ENCODE measurements at places on chromosomes 6 and 20.
A peak's percentile ranks its signal among the peaks of the same experiment; 100 is the strongest.

GRCh38 chr6:156160007-156160794, 617.0 kb upstream of the ARID1B start:
- no peak for DNase-seq

- no peak for DNase-seq
Observed at GRCh38 chr20:23332467-23332866, 18.1 kb upstream of the NXT1 start.

DNA sequence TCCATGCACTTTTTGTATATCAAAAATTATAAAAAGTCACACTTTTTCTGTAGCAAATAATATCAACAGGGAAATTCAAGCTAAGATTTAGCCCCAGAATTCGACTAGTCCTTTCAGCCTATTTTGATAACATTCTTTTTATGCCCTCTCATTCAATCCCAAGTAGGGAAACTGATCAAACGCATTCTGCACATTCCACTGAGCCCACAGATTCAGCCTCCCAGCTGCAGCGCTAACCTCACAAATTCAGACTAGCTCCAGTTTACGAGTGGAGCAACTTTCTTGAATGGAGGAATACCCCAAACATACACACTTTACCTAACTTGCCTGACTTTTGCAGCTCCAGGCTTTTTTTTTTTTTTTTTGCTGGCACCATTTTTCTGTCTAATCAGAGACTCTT, 70.3 kb upstream of the HEY2 start:
- no peak for DNase-seq

- DNase-seq: peak; percentile 13
Observed at GRCh38 chr6:42889815-42890214, 10.4 kb downstream of the RPL7L1 start.

DNA sequence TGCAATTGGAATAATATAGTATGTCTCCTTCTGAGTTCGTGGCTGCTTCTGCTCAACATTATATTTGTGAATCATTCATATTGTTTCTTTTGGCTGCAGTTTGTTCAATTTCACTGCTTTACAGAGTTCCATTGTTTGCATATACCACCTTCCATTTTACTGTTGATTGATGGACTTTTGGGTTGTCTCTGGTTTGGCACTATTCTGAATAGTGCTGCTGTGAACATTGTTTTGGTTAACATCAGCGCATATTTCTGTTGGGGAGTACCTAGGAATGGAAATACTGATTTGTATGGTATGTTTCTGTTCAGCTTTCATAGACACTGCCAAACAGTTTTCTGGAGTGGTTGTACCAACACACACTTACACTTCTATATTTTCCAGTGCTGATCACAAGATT, 46.9 kb downstream of the UST start:
- no peak for DNase-seq

- DNase-seq: no peak
Observed at GRCh38 chr20:41927655-41928054, 309.5 kb upstream of the CHD6 start.

GRCh38 chr6:138504764-138505689, 5.7 kb upstream of the NHSL1 start:
- DNase-seq: no peak

- no peak for DNase-seq
Observed at GRCh38 chr6:165811512-165811911, 148.5 kb upstream of the PDE10A start.

DNA sequence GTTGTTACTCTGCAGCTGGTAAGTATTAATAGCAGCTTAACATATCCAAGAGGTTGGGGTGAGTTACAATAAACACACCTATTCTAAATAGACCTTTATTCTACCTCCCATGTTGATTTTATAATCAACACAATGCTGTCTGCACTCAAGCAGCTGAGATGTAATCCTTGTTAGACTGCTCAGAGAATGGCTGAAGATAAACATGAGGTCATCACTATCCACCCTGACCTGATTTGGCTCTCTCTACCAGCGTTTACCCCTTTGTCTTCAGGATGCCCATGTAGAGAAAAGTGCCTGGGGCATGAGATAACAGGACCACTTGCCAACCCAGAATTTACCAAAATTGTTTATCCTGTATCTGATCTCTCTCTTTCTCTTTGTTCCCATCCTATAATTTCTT, 220.7 kb upstream of the DEFB112 start:
- no peak for DNase-seq

DNA sequence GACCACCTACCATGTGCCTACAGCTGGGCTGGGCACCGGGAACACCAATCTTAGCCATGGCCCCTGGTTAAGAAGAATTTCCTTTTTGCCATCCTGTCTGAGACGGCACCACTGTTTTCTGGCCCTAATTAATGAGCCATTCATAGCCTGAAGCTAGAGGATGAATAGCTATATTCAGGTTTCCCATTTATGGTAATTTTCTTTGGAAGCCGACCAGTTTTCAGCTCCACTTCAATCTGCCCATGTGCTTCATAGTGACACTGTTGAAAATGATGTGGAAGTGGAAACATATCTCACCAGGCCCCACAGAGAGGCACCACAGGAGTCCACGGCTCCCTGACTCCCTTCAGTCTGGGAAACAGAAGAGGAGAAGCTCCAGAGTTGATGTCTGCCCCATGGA, 22.6 kb upstream of the ULBP3 start:
- DNase-seq: no peak

DNA sequence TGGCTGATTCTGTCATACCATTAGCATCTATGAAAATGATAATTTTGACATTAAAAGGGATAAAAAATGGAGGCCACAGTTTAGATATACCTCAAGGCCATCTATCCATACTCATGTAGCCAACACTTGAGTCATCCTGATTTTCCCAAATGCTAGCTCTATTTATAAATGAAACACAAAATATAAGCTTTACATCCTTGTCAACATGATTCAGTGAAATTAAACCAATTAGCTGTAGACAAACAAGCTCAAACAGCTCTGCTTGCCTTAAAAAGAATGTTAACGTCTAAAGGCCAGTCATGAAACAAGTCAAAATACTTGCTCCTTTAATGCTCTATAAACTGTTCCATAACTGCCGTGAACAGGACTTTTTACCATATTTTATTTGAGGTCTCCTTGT, 40.3 kb downstream of the ABRACL start:
- DNase-seq: no peak

DNA sequence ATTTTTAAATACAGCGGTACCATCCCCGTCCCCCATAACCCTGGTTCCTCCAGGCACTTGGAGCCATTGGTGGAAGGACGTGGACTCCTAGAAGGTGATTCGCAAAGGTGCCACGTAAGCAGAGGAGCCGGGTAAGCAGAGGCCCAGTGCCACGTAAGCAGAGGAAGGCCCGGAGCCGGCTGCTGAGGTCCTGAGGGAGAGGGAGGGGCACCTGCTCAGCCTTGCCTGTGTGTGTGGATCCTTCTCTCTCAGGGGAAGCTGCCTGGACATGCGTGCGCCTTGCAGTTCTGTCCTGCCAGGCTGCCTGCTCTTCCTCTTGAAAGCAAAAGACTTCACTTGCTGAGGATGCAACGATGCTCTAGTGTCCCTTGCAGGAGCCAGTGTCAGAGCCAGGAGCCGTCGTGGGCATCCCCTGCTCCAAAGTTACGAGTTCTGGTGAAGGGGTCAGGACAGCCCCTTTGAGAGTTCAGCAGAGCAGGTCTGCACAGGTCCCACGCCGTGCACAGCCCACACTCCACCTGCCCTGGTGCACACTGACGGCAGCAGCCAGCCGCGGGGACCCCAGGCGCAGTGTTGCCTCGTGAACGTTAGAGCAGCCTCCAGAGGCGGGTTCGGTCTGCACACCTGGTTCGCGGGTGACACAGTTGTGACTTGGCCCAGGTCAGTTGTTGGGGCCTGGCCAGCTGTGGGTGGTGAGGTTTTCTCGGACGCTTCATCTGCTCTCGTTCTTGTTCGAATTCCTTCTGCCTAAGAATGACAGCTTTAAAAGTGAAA, 1.9 kb upstream of the NKAIN4 start:
- no peak for DNase-seq

DNA sequence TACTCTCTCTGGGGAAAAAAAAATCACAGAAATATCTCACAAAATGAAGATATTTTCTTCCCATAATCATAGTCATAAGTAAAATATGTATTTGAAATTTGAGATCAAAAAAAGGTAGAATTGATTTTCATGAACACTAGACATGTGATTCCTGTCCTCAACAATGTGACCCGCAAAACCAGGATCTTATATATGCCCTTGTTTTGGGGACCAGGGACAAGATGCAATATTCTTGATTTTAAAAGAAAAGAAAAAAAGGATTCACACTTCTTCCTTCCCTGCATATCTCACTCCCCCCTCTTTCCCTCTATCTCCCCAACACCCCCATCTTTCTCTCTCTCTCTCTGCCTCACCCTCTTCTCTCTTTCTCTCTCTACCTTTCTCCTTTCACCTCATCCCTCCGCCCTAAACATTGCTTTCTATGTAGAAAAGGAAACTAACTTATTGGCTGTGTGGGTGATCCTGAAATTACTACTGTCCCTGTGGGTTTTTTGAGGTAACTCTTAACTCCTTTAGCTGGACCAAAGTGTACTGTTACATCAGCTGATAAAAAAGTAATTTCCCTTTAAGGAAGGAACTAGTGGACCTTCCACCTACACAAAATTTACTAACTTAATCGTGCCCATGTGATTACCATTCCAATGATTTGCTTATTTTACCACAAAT, 85.6 kb downstream of the AIG1 start:
- no peak for DNase-seq

- DNase-seq: peak; percentile 30
Observed at GRCh38 chr6:10837622-10837994, 731 bp downstream of the MAK start.

- no peak for DNase-seq
Observed at GRCh38 chr6:39927159-39927558, 7.1 kb downstream of the MOCS1 start.

GRCh38 chr6:69542494-69542893, 254.3 kb downstream of the LMBRD1 start:
- DNase-seq: no peak

DNA sequence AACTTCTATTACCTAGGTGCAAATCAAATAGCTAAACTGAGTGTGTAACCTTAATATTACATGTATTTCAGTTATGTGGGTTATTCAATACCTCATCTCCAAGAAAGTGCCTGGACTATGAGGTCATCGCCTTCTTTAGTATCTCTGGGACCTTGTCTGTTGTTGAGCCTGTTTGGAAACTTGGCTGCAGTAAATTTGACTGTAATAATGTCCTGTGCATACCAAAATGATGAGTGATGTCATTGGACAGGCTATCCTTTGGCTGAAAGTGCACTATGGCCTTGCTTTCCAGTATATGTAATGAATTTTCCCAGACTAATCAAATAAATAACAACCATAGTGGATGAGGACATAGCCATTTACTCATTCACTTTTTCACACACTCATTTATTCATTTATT, 455.1 kb downstream of the ADGRB3 start:
- DNase-seq: no peak

GRCh38 chr20:49292010-49292409, 14.2 kb upstream of the ZNFX1 start:
- DNase-seq: no peak

DNA sequence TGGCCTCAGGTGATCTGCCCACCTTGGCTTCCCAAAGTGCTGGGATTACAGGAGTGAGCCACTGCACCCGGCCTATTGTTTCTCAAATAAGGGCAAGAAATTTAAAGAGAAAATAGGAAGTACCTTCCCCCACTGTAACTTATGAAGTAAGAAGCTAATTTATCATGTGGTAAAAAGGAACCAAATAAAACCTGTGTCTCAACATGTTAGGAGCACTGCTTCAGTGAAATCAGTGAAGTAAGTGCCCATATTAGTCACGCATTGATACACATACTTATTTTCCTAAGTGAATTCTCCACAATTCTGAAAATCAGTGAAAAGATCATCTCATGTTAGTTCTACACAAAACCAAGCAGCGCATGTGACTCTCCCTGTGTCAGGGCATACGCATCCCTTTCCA, 14.2 kb upstream of the LPA start:
- DNase-seq: no peak

DNA sequence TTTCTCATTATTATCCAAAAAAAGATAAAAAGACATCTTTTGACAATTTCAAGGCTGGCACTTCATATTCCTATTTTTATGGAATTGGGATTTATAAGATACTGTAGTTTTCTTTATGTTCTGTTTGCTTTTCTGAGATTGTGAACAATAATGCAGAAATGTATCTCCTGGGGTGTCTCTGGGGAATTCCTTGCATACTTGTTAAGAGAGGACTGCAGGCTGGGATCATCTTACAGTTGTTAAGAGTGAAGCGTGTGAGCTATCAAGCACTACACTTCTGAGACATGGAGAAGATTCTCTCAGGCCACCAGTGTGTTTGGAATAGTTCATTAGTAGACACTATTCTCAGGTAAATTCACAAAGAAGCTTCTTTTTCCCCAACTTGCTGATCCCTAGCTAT, 963.3 kb upstream of the GJE1 start:
- DNase-seq: no peak

GRCh38 chr6:135600086-135600702, 102.7 kb upstream of the AHI1 start:
- DNase-seq: no peak

DNA sequence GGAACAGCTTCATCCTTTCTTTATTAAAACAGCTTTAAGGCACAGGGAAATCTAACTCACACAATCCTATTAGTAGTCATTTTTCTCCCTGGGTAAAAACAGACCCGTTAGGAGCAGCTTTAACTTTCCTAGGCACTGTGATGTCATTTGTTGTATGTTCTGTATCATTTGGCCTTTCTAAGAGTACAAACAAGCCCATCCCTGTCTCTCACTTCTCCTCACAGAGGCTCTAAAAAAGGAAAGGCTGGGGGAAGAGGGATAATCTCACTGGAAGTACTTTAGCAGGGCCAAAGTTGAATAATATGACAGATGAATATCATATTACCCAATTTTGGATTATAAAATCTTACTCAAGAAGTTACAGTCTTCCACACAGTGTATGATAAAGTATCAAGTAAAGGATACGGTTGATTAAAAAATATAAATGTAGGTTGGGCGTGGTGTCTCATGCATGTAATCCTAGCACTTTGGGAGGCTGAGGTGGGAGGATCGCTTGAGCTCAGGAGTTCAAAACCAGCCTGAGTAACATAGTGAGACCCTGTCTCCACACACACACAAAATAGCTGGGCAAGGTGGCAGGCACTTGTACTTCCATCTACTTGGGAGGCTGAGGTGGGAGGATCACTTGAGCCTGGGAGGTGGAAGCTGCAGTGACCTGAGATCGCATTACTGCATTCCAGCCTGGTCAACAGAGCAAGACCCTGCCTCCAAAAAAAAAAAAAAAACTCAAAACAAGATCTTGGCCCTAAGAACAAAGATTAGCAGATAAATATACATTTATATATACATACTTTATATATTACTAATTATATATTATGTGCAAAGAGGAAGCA, 7.9 kb downstream of the NUDT3 start:
- DNase-seq: no peak

GRCh38 chr6:133817460-133818047, 71.4 kb upstream of the TCF21 start:
- DNase-seq: peak; percentile 28

GRCh38 chr6:152634773-152635172, 2.4 kb downstream of the SYNE1 start:
- peak; percentile 64 for DNase-seq

GRCh38 chr20:53413186-53413631, 180.4 kb downstream of the ZNF217 start:
- DNase-seq: peak; percentile 58

Measured in CD4-positive, alpha-beta T cell treated with Interleukin-10 for 1 hour (primary cell).